Breast epithelium (tissue), 4 donors: ENCODE measurements at places on chromosomes 5 and 9. TPM values are rescaled to one million over a fixed set of nuclear protein-coding genes. Genes with fewer than 3 reads are reported as not detected.

DNA sequence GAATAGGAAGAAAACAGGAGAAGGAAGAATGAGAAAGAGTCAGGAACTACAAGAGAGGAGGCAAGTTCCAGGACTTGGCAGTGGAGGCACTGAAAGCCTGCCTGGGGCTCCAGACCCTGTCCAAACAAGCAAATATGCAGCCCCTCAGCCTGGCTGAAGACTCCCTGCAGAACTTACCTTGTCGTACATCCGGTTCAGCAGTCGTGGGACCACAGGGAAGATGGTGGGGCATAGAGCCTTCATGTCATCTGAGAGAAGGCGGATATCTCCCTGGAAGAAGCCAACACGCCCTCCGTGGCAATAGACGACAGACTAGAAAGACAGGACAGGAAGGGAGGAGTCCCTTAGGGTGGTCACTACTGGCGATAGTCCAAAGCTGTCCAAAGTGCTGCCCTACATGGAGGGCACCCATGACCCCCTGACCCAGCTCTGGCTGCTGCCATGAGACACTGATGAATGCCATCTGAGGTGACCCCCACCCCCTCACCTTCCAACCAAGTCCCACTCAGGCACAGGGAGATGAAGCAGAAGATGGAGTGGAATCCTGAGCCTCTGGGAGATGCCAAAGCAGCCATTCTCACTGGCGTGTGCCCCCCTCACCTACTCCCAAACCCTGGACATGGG, 27.7 kb upstream of the MEIKIN start:
- H3K27me3 ChIP-seq = no peaks in the 10 kb centered on the region
- no peak for DNase-seq
- no peaks in the 10 kb centered on the region for H3K4me1 ChIP-seq
- H3K4me3 ChIP-seq = no peak overlapping the region
- H3K36me3 ChIP-seq = no peaks in the 10 kb centered on the region

Gene SLC23A1
- 0.33 TPM for total RNA-seq

DNA sequence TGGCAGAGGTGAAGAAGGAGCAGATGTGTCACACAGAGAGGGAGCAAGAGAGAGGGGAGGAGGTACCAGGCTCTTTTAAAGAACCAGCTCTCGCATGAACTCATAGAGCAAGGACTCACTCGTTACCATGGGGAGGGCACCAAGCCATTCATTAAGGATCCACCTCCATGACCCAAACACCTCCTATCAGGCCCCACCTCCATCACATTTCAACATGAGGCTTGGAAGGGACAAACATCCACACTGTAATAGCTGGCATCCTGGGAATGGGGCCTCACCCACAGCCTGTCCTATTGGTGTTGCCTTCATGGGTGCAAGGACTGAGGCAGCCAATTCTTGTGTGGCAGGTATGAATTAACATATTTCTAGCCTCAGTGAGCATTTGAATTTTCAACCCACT, 11.6 kb upstream of the TNFAIP8 start:
- H3K4me3 ChIP-seq = no peak overlapping the region
- H3K36me3 ChIP-seq = no peaks in the 10 kb centered on the region
- H3K4me1 ChIP-seq = no peaks in the 10 kb centered on the region
- H3K27me3 ChIP-seq = no peaks in the 10 kb centered on the region
- no peak overlapping the region for H3K27ac ChIP-seq
- no peak for DNase-seq

Gene SPATA6L
- total RNA-seq = 1.4 TPM

- DNase-seq = no peak
- no peaks in the 10 kb centered on the region for H3K4me1 ChIP-seq
- H3K27ac ChIP-seq = no peak overlapping the region
- no peak overlapping the region for H3K4me3 ChIP-seq
These were observed 454.4 kb upstream of the ACTBL2 start for GRCh38 chr5:57937025-57937424.

- peak overlapping the region; percentile 97 for H3K27ac ChIP-seq
- peaks cover 12% of the 10 kb centered on the region for H3K4me1 ChIP-seq
- H3K4me3 ChIP-seq = peak overlapping the region; percentile 51
- H3K27me3 ChIP-seq = no peaks in the 10 kb centered on the region
These were observed 2.2 kb downstream of the AKNA start for GRCh38 chr9:114385397-114386181.

Gene SLC6A18
- total RNA-seq = not detected

- no peaks in the 10 kb centered on the region for H3K4me1 ChIP-seq
- H3K27me3 ChIP-seq = no peaks in the 10 kb centered on the region
- H3K27ac ChIP-seq = no peak overlapping the region
- no peaks in the 10 kb centered on the region for H3K36me3 ChIP-seq
These were observed 17.9 kb downstream of the FGD3 start for GRCh38 chr9:92965061-92965758.

DNA sequence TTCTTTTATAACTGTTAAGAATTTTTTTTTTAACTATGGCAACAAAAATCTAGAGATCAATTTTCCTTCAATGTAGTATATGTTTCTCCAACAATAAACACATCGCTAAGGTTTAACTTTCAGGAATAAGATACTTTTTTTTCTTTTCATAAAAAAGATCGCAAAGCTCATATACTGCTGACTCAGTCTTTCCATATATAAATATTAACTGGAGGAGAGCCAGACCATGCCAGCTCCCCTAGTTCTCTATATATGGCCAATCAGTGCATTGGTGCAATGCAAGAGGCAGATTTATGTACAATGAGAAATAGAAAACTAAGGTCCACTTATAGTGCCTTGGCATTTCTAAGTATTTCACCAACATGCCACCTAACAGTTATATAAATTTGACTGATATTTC, 89.2 kb upstream of the GAS1 start:
- no peaks in the 10 kb centered on the region for H3K36me3 ChIP-seq
- no peak for DNase-seq
- H3K27ac ChIP-seq = no peak overlapping the region

Gene ENTPD2
- total RNA-seq = 0.16 TPM

DNA sequence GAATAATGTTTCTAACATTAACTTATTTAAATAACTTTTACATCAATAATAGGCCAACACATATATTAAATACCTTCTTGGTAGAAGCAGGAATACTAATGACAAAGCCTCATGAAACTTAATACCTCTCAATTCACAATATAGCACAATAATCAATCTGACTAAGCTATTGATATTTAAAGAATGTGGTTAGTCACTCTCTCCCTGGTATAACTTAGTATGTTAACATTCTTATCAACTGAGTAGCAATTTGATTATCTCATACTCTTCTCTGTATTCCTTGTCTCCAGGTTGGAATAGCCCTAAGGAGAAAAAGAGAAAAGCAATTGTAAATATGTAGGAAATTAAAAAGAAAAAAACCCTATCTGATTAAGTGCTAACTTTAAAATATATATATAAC, 4.9 kb upstream of the PGGT1B start:
- H3K36me3 ChIP-seq = no peaks in the 10 kb centered on the region
- no peaks in the 10 kb centered on the region for H3K4me1 ChIP-seq
- no peak overlapping the region for H3K4me3 ChIP-seq
- no peak for DNase-seq

Gene PCDHGB1
- total RNA-seq = 5.1 TPM

Gene SELENOP
- total RNA-seq = 1,002 TPM

Gene FOXD4L6
- total RNA-seq = 0.15 TPM

Gene ACTBL2
- total RNA-seq = not detected

DNA sequence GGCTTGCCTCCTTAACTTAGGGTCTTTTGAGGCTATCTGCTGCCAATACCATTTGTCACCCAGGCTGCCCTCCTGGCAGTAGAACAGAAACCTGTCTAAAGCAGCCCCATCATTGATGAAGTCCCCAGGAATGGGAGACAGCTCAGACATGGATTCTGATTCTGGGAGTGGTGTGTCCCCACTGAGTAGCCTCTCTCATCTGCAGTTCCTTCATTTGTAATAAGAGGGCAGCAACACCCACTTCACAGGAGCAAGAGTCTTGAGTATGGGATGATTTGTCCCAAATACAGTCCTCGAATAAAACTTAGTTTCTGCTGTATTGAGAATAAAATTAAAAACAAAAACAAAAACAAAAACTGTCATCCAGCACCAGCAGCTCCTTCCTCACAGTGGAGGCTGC, 167.6 kb downstream of the ASTN2 start:
- no peak overlapping the region for H3K4me3 ChIP-seq
- H3K36me3 ChIP-seq = no peaks in the 10 kb centered on the region
- no peak for DNase-seq
- no peaks in the 10 kb centered on the region for H3K27me3 ChIP-seq
- no peak overlapping the region for H3K27ac ChIP-seq

DNA sequence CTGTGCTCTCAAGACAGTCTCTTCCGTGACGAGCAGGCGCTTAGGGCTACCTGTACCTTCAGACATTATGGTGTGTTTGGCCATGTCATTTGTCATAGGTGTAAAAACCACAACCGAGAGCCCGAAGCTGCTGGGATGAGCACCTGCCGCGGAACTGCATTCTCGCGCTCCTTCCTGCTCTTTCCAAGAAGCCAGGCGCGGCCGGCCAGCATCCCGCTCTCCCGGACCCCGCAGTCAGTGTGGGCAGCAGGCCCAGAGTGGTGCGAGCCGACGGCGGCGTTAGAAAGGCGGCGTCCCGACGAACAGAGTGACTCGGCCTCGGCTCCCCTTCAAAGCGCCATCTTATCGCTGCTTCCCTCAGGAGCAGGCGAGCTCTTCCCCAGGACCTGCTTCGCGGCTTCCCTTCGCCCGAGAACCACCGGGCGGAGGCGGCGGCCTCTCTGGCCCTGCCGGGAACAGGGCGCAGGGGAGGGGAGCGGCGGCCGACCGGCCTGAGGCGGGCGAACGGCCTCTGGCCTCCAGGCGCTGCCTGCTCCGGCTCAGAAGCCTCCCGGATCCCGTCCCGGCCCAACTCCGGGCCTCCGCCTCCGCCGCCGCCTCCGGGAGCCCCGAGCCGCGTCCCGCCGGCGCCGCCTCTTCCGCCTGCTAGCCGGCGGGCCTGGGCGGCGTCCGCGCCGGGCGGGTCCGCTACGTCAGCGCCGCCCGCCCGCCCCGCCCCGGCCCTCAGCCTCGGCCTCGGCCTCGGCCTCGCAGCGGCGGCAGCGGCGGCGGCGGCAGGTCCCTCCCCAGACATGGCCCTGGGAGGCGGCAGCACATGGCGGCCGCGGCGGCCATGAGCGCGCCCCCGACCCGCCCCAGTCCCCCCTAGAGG, at the start of gene FAM120A:
TSS of gene FAM120A (plus strand) at position 741 of the 871 bp plus-strand sequence. CDS start 231 bp downstream, outside the sequence.
- no peaks in the 10 kb centered on the region for H3K27me3 ChIP-seq
- H3K4me1 ChIP-seq = no peaks in the 10 kb centered on the region
- peak within 1 kb of the TSS; percentile 98 for H3K4me3 ChIP-seq
- H3K36me3 ChIP-seq = no peaks in the 10 kb centered on the region
